Activated CD4-positive, alpha-beta memory T cell treated with anti-CD3 and anti-CD28 coated beads for 36 hours (primary cell): ENCODE measurements at places on chromosomes 7 and 10. TPM values are rescaled to one million over a fixed set of nuclear protein-coding genes. Genes with fewer than 3 reads are reported as not detected.

DNA sequence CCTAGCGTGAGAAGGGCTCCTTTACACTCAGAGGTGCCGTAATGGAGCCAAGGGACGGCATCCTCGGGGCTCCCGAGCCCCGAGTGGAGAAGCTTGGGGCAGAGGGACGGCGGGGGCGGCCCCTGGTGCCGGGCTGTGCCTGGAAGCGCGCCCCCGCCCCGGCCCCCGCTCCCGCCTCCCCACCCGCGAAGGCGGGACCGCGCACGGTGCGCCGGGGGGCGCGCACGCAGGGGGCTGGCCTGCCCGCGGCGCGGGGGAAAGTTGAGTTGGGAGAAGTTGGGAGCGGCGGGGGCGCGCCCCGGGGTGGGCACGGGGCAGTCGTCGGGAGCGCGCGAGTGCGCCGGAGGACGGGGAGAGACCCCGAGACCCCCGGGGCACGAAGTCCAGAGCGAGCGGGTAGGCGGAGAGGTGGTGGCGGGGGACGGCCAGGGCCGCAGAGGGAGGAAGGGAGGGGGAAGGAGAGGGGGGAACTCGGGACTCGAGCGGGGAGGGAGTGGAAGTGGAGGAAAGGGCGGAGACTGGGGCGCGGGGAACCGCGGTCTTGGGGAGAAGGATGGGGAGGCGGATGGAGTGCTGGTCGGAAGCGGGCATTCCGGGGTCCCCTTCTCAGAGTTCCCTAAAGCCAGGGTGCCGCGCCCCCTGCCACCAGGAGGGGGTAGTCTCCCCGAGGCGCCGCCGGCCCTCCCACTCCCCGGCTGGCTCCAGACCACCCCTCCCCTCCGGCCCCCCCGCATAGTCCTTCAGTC is at the start of gene SLC4A2:
Gene SLC4A2, plus strand, starts transcription at position 223 of the 746 bp plus-strand sequence. CDS start 2,399 bp downstream, outside the sequence.
- H3K36me3 ChIP-seq = no peaks in the 10 kb centered on the region
- peaks cover 25% of the 10 kb centered on the region for H3K4me1 ChIP-seq
- no peaks in the 10 kb centered on the region for H3K27me3 ChIP-seq

The MRLN gene
- not detected for total RNA-seq

The MCM10 gene
- total RNA-seq = 70.6 TPM

The KLF14 gene
- not detected for total RNA-seq

- H3K27ac ChIP-seq = no peak overlapping the region
- H3K4me1 ChIP-seq = peaks cover 18% of the 10 kb centered on the region
- peak; percentile 37 for DNase-seq
- no peaks in the 10 kb centered on the region for H3K36me3 ChIP-seq
These were observed 132.9 kb downstream of the ATXN7L1 start for GRCh38 chr7:105743351-105744090.

GRCh38 chr7:121278120-121279021 is 50.4 kb upstream of the WNT16 start:
- H3K4me3 ChIP-seq = no peak overlapping the region
- no peak overlapping the region for H3K27ac ChIP-seq
- peaks cover 16% of the 10 kb centered on the region for H3K4me1 ChIP-seq
- H3K27me3 ChIP-seq = peaks cover 30% of the 10 kb centered on the region

DNA sequence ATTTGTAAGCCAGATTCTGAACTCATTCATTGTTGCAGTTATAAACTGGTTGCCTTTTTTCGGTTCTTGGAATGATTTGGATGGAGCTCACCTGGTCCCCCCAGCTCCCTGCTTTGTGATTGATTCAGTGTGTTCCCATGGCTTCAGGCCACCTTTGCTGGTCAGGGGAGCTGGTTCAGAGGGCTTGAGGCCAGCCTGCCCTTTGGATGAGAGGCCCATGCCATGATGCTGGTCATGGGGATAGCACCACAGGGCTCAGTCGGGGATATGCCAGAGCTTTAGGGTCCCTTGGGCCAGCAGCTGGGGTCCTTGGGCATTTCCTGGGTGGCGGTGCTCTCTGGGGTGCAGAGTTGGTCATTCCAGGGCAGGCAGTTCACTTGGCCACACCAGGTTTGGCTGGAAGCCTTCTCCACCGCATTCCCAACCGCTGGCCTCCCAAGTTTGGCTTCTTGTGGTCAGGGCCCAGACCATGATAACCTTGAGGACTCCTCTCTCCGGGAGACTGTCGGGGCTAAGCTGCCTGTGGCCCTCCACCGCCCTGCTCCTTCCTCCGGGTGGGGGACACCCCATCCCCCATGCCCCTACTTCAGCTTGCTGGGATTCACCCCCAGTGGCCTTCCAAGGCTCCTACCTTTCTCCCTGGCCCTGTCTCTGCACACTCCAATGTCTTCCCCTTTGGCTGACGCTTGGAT is 65.1 kb downstream of the MGMT start:
- no peak overlapping the region for H3K27ac ChIP-seq
- peaks cover 41% of the 10 kb centered on the region for H3K36me3 ChIP-seq
- H3K27me3 ChIP-seq = no peaks in the 10 kb centered on the region
- no peak overlapping the region for H3K4me3 ChIP-seq
- peaks cover 7% of the 10 kb centered on the region for H3K4me1 ChIP-seq

DNA sequence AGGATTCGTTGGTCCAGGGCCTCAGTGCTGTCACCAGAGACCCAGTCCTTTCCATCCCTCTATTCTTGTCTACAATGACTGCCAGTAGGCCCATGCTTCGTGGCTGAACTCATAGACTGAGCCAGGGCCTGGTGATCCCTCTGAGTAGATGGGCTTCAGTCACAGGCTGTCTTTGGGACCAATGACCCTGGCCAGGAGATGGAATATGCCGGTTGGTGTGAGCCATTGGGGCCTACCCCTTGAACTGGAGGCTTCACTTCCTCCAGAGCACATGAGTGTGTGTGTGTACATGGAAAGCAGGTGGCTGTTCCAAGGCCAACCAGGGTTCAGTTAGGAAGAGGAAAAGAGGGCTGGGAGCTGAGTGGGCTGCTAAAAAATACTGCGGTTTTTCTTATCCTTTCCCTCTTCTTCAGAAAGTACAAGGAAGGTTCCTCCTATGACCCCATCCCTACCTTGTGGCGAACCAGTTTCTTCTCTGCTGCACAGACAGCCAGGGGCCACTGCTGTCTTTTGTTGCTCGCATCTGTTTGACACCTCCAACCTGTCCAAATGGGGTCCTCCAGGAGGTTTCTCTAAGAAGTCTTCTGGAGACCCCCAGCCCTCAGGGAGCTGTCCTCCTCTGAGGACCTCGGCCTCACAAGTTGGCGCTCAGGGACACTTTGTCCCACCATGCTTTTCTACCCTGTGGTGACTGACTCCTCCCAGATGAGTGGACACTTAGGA is 36.6 kb downstream of the ADRA2A start:
- no peak for DNase-seq
- peaks cover 9% of the 10 kb centered on the region for H3K4me1 ChIP-seq
- H3K4me3 ChIP-seq = no peak overlapping the region

The WEE2 gene
- total RNA-seq = not detected
